ENCODE measurements at places on chromosomes 13 and 19.

GRCh38 chr19:46586294-46586693 is 14.8 kb upstream of the CALM3 start:
- DNase-seq: no peak

DNA sequence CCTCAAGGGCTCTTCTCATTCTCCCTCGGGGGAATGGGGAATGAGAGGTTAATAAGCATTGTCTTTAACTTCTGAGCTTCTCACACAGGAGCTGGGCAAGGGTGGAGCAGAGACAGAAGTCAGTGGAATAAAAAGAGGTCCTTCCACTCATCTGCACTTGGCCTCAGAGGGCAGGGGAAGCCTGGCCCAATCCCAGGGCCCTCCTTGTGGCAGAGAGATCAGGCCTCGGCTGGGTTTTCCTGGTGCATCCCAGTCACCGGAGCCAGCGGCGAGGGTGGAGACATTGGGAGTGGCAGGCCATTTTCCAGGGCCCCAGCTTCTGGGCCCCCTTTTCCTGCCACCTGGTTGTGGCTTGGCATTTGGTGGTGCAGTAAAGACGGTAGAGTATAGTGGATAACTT is 10.6 kb downstream of the CALM3 start:
- DNase-seq: no peak

DNA sequence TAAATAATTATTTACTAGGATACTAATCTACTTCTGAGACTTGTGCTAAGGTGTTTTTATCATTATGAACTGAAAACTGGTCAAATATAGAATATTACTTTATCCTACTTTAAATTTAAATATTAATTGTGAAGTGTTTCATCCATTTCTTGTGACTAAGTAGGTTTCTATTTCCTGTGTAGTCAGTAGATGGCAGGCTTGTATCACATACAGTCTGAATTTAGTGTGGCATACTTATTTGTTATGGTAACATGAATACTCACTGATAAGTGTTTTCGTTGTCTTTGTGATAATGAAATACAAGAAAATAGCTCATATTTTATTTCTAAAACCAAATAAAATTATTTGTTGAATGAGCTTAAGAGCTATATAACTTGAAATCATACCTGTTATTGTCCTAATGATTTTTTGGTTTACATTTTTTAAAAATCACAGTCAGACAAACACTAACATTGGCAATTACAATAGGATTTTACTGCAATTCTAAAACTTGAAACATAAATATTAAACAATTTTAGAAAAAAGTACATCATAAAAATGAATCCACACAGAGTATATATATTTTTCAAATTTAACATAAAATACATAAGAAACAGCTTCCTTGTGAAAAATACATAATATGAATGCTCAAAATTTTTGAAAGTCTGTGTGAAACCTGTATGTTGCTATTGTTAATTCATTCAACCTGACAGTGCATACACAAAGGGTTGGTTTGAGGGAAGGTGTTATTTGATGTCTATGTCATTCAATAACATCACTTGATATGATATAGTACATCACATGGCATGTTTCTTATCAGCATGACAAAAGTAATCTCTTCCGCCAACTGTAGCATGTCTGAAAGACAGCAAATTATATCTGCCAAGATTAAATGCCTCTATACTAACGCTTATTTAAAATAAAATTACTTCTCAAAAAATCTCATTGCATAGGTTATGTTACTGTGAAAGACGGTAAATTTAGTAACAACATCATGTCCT is 904.8 kb upstream of the PCDH20 start:
- no peak for DNase-seq

DNA sequence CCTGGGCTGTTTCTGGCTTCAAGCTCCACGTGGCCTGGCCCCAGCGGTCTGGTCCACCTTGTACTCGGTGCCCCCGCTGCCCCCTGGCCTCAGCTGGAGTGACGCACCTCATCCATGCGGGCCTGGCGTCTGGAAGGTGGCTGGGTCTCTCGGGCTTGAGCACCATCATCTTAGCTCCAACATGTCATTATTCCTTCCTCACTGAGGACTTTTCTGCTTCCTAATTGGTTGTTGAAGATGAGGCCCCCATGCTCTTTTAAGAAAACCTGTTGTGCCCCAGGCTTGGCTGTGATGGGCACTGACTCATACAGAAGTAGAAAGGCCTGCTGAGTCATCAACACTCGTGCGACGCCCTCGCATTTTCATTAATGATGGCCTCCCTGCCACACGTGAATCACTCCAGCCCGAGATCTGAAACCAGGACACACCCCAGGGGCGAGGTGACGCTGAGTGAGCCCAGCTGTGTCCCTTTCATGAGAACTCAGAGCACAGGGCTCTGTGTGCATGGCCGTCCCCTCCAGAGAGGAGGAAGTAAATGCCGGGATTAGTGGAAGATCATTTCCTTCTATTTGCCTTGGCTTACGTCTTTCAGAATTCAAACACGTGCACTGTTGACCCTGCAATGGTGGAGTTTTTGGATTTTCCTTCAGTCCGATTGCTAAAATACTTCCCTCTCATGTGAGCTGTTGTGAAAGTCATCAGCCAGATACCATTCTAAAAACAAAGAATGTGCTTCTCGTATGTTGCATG is 14.0 kb upstream of the GJA3 start:
- DNase-seq: peak; percentile 93

DNA sequence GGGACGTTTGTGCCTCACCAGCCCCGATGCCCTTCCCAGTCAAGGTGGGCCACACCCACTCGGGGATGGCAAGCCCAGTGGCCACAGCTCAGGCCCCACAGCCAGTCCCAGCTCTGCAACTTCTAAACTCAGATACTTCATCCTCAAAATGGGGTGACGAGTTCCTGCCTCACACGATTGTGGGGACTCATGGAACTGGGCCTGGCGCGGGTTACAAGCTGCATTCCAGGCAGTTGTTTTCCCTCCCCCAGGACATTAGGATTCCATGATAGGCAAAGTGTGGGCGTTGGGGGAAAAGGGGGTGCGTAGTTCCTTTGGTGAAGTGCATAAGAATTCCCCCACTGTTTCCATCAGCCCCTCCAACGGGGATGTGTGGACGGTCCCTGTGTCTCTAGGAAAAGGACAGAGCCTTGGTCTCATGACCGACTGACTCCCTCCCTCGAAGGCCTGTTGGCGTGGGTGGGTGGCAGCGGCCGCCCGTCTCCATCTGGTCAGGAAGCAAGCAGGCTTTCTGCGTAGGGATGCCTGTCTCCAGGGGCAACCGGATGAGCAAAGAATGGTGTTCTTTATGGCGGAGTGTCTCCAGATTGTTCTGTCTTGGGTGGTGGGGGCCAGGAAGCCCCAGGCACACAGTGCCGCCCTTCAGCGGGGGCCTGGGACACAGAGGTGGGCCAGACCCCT is 21.1 kb upstream of the NPAS1 start:
- no peak for DNase-seq

DNA sequence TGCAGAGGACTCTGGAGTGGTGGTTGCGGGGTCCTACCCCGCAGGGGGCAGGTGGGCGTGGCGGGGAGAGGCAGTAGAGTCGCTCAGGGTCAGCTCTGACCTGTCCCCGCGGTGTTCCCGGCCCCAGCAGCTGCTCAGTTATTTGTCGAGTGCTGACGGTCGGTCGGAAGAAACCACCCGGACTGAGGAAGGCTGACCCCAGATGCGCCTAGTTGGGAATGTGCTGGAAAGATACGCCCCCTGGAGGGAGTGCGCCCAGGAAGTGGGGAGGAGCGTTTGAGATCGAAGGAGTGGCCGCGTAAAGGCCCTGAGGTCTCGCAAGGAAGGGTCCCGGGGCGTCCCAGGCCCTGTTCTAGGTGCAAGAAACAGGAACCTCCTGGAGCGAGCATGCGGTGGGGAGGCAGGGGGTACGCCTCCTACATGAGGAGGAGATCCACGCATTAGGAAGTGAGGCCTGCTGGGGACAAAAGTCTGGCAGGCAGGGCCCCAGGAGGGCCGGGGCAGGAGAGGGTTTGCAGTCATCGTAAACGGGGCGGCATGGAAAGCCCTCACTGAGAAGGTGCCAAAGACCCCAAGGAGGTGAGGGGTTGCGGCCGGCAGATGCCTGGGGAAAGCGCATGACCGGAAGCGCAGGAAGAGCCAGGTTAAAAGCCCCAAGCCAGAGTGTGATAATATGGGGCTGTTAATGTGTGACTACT is 9.2 kb downstream of the CCDC8 start:
- peak; percentile 68 for DNase-seq

GRCh38 chr13:65584126-65584525 is 1646.0 kb downstream of the PCDH9 start:
- no peak for DNase-seq
